ENCODE measurements at places on chromosomes 11 and 22.

DNA sequence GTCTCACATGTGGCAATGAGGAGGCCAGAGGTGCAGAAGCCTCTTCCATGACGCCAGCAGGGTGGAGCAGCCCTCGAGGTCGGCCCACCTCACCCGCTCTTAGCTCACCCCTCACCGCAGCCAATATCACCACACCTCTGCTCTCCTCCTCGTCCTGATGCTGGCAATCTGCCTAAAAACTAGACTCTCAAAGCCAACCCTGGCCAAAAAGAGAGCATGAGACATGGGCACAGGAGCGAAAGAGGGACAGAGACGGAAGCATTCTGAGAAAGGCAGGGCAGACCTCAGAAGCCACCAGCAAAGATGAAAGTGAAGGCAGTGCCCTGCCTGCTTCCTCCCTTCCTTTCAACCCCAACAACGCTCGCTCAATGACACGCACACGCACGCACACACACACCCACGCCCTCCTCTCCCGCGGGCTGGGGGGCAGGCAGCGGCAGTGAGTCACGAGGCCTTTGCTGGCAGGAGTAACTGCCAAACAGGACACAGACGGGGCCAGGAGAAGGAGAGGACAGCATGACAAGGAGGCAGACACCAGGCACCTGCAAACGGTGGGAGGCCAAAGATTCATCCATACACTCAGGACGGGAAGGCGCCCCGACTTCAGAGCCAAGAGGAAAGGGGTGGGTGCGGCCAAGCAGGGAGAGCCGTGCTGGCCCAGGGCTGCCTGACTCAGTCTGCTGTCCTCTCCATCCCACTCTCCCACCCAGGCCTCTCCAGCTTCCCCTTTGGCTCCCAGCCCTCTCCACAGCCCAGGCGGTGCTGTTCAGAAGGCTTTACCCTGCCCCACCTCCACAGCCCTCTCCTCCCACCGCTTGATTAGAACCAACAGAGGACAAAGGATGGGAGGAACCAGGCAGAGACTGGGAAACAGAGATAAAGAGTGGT lies 11.4 kb downstream of the IGSF9B start:
- peak; percentile 64 for DNase-seq

- no peak for DNase-seq
Measured at GRCh38 chr11:26572770-26573402, 823 bp upstream of the MUC15 start.

GRCh38 chr11:71284525-71285092 lies 32.2 kb upstream of the SHANK2 start:
- DNase-seq: no peak

GRCh38 chr11:61445516-61445915 lies 15.6 kb downstream of the SDHAF2 start:
- DNase-seq: no peak

DNA sequence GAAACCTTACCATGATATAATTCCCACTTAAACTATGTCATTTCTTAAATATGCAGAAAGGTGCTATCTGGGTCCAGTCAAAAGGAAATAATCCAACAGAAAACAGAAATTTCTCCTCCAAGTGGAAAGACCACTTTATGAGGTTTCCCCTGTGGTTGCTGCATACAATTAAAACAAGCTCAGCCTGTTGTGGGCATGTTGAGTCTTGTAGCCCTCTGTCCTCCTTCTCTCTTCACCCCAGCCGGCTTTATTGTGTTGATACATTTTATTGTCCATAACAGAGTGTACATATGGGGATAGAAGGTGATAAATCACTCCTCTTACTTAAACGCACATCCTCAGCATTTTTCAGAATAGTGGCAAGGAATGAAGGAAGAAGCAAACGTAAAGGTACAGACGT lies 126.0 kb upstream of the MTNR1B start:
- no peak for DNase-seq

- DNase-seq: no peak
Measured at GRCh38 chr11:27293515-27294417, 69.2 kb downstream of the CCDC34 start.

GRCh38 chr11:91470656-91471055 lies 754.0 kb upstream of the FAT3 start:
- no peak for DNase-seq

- no peak for DNase-seq
Measured at GRCh38 chr11:120106354-120107150, 31.4 kb downstream of the TRIM29 start.

DNA sequence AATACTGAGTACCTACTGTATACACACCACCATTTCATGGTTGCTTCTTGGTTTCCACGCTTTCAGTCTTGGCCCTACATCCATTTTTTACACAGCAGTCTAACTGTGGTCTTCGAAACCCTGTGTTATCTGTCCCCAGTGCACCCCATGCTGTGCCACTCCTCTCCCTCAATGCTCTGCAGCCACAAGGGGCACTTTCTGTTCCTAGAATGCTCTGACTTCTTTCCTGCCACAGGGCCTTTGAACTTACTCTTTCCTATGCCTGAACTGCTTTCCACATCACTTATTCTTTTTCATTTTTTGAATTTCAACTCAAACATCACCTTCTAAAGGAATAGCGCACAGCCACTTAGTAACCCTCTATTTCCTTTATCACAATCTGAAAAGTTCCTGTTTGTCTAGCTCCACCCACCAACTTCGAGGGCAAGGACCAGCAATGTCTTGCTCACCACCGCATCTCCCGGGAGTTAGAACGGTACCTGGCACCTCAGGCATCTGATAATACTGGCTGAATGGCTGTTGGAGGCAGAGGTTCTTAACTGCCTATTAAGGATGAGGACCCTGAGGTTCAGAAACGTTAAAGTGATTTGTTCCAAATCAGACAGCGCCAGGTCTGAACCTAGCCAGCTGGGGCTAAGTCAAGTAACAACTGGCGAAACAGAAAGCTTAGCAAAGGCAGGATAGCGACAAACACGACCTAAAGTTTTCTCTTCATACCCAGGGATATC lies 568 bp downstream of the ALG8 start:
- DNase-seq: no peak

DNA sequence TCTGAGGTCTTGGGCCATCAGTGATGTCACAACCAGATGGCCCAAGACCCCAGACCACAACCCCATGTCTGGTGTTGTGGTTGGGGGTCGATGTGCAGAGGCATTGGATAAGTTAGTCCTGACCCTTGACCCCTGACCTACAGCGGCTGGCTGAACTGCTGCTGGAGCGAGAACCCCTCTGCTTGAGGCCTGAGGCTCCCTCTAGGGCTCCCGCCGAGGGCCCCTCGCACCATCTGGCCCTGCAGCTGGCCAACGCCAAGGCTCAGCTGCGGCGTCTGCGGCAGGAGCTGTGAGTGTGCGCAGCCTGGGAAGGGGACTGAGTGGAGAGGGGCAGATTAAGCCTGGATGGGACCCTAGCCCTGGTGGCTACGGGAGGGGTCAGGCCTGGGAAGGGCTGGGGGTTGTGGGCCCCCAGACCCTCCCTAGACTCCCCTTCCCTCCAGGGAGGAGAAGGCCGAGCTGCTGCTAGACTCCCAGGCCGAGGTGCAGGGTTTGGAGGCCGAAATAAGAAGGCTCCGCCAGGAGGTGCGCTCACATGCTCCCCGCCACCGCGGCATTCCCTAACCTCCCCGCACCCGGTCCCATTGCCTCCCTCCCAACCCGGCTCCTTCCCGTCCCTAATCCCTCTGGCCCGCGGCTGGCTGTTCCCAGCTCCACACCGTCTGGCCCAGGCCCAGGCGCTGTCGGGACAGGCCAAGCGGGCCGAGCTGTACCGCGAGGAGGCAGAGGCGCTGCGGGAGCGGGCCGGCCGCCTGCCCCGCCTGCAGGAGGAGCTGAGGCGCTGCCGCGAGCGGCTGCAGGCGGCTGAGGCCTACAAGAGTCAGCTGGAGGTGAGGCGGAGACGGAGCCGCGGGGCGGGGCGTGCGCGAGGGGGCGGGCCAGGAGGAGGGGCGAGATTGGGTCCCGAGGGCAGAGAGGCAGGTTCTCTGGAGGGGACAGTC lies 2.1 kb downstream of the CCDC88B start:
- DNase-seq: peak; percentile 78

DNA sequence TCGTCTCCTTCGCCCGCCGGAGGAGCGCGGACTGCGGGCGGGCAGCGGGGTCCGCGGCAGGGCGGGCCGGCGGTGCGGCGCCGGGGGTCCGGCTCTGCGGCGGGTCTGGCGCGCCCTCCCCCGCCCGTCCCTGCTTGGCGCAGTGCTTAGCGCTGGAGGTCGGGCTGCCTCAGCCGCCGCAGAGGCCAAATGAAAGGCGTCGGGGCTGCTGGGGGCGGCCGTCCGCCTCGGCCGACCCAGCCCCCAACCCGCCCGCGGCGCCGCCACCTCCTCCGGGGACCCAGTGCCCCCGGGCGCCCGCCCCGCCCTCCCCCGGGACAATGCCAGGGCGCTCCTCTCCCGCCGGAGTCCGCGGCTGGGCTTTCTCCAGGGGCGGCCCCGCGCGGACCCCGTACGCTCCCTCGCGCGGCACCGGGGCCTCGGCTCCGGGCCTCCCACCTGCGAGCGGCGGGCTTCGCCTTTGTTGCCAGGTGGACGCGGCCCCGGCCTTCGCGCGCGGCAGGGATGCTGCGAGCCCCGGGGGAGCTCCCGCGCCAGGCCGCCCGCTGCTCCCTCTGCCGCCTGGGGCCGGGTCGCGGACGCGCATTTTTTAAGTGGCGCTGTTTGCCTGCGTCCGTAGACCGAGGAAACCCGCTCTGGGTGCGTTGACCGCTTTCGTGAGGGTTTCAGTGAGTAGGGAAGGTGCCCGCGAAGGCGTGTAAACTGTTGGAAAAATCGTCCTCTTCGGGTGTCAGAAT lies 583 bp downstream of the APLP2 start:
- DNase-seq: peak; percentile 28

DNA sequence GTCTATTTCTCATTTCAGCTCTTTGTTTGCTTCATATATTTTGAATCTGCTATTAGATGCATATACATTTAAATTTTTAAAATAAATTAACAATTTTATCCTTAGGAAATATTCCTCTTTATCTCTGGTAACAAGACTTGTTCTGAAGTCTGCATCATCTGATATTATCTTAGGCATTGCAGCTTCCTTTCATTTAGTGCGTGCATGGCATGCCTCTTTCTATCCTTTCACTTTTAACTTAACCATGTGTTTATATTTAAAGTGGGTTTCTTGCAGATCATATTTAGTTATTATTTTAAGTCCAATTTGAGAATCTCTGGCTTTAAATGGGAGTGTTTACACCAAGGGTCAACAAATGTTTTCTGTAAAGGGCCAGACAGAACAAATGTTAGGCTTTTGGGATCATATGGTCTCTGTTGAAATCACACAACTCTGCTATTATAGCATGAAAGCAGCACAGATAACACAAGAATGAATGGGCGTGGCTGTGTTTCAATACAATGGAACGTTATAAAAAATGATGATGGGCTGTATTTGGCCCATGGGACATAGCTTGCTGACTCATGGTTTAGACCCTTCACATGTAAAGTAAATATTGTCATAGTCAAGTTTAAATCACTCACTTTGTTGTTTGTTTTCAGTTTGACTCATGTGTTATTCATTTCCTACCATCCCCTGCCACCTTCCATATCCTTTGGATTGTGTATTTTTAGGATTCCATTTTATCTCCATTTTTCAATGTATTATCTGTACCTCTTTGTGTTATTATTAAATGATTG lies 83.9 kb upstream of the SNX19 start:
- no peak for DNase-seq

- DNase-seq: no peak
Measured at GRCh38 chr11:70721006-70721405, 322.7 kb downstream of the CTTN start.

GRCh38 chr11:12810568-12810894 lies 136.3 kb downstream of the TEAD1 start:
- no peak for DNase-seq

DNA sequence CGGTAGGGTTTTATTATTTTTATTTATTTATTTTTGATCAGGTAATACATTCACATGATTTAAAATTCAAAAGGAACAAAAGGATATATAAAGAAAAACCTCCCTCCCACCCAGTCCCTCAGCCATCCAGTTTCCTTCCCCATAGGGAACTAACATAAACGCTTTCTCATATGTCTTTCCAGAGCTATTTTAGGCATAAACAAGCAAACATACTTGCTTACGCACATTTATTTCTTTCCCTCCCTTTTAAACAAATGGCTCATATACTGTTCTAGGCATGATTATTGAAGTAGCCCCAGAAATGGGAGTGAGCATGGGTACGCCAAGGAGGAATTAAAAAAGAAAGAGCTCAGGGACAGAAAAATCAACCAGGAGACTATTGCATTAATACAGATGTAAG lies 63.7 kb downstream of the LIF start:
- DNase-seq: no peak

- DNase-seq: no peak
Measured at GRCh38 chr11:65260756-65261590, 789 bp upstream of the POLA2 start.

DNA sequence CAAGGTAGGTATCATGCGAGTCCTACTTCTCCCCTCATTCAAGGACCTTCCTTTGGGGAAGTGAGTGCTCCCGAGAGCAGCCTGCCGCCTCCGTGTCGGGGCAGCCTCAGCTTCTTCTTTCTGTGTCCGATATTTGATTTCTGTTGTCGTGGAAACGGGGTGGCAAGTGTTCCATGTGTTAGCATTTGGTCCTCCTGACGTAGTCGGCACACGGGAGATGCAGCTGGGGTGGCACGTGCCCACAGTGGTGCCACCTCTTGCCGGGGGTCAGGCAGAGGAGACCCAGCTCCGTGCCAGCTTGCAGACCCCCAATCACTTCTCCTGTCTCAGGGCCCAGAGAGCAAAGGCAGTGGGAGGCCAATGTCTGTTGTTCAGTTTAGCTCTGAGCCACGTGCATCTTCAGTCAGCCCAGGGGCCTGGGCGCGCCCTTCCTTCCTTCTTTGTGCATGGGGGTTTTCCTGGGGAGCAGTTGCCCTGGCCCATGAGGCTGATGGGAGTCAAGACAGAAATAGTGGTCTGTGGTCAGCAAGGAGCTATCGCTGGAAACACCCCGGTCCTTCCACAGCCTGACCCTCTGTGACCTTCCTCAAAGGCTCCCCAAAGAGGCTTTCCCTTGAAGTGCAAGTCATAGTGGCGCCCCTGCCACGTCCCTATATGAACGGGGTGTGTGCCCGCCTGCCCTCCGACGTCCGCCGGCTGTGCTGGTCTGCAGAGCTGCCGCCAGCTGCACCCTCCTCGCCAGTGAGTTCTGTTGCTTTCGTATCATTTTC lies 44.5 kb downstream of the PARVB start:
- DNase-seq: no peak

DNA sequence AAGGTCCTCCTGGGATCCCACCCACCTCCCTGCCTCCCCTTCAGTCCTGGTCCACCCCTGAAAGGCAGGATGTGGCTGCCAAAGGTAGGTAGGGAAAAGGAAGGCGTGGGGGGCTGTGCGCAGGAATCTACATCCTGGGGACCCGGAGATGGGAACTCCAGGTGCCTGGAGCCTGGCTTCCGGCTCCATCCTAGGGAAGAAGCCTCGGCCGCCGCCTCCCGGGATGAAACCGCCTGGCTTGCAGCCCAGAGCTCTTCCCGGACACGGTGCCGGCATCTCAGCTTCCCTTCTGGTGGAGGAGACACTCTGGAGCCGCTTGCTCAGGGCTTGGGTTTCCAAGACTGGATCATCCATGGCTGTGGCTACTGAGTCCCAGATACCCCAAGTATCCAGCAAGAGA lies 33.3 kb upstream of the PDGFB start:
- no peak for DNase-seq

DNA sequence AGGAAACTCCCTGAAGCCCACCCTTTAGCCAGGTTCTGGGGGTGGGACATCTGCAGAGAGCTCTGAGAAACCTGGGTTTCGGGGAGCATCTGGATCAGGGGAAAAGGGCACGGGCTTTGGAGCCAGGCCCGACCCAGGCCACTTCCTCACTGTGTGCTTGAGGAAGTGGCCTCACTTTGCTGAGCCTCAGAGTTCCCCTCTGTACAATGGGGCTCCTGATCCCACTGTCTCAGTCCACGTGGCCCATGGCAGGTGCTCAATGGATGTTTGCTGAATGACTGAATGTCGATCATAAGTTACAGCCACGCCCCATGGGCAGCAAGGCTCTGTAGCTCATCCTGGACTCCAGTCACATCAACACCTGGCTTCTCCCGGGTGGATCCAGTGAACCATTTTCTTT lies 1.3 kb downstream of the CRYBB3 start:
- DNase-seq: no peak
